ENCODE measurements at places on chromosomes 7 and 10.

DNA sequence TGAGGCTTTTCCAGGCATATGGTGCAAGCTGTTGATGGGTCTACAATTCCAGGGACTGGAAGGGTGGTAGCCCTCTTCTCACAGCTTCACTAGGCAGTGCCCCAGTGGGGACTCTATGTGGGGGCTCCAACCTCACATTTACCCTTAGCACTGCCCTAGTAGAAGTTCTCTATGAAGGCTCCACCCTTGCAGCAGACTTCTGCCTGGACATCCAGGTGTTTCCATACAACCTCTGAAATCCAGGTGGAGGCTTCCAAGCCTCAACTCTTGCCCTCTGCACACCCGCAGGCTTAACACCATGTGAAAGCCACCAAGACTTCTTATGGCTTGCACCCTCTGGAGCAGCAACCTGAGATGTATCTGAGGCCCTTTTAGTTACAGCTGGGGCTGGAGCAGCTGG lies 87.8 kb downstream of the ZNF777 start:
- no peak for DNase-seq

GRCh38 chr10:24305551-24306506 lies 96.9 kb downstream of the KIAA1217 start:
- no peak for DNase-seq

DNA sequence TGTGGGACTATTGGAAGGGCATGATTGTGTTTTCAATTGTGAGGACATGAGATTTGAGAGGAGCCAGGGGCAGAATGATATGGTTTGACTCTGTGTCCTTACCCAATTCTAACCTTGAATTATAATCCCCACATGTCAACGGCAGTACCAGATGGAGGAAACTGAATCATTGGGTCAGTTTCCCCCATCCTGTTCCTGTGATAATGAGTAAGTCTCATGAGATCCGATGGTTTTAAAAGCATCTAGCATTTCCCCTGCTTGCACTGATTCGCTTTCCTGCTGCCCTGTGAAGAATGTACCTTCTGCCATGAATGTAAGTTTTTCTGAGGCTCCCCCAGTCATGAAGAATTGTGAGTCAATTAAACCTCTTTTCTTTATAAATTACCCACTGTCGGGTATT lies 1367.1 kb downstream of the XPNPEP1 start:
- no peak for DNase-seq

DNA sequence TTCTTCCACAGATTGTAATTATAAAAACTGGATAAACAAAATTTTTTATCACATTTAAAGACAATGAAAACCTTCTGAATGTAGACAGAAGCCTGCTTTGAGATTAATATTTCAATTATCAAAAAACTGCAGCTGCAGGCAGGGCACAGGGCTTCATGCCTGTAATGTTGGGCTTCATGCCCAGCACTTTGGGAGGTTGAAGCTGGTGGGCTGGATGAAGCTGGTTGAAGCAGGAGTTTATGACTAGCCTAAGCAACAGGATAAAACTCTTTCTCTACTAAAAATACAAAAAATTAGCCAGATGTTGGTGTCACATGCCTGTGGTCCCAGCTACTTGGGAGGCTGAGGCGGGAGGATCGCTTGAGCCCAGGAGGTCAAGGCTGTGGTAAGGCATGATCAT lies 41.2 kb downstream of the PDZD8 start:
- DNase-seq: no peak

DNA sequence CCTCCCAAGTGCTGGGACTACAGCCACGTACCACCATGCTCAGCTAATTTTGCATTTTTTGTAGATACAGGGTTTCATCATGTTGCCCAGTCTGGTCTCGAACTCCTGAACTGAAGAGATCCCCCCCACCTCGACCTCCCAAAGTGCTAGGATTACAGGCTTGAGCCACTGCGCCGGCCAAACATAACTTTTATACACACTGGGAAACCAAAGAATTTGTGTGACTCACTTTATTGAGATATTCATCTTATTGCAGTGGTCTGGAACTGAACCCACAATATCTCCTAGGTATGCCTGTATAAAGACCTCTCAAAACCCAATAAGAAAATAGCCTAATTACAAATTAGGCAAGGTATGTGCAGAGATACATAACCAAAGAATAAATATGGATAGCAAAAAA lies 182.6 kb upstream of the FEZF1 start:
- no peak for DNase-seq

DNA sequence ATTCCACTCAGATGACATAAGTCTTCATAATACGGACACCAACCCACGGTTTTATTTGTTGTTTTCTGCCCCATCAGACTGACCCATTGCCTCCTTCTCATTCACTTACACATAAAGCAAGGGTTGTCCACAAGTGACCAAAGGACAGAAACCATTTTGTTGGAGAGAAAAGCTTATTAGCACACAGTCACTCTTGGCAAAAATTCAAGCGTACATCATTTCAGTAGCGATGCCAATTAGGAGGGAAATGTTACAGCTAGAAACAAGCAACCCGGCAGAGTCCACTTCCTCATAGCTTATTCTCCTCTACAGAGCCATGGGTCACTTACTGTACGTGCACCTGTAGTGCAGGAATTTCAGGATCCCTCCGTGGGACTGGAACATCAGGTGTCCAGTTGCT lies 23.0 kb downstream of the ABLIM1 start:
- DNase-seq: no peak

DNA sequence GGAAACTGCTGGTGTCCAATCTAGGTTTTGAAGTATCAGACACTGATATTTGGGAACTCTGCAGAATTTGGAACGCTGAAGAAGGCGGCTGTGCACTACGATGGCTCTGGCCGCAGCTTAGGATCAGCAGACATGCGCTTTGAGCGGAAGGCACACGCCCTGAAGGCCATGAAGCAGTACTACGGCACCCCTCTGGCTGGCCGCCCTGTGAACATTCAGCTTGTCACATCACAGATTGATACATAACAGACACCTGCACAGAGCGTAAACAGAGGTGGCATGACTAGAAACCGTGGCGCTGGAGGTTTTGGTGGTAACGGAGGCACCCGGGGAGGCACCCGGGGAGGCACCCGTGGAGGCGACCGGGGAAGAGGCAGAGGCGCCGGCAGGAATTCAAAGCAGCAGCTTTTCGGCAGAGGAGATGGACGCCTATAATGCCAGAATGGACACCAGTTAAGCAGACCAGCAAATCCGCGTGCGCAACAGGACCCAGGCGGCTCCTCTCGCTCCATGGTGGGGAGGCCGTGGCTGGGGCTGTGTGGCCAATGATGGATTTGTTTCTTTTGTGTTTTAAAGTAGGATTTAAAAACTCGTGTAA lies 22.2 kb upstream of the CCL24 start:
- no peak for DNase-seq

DNA sequence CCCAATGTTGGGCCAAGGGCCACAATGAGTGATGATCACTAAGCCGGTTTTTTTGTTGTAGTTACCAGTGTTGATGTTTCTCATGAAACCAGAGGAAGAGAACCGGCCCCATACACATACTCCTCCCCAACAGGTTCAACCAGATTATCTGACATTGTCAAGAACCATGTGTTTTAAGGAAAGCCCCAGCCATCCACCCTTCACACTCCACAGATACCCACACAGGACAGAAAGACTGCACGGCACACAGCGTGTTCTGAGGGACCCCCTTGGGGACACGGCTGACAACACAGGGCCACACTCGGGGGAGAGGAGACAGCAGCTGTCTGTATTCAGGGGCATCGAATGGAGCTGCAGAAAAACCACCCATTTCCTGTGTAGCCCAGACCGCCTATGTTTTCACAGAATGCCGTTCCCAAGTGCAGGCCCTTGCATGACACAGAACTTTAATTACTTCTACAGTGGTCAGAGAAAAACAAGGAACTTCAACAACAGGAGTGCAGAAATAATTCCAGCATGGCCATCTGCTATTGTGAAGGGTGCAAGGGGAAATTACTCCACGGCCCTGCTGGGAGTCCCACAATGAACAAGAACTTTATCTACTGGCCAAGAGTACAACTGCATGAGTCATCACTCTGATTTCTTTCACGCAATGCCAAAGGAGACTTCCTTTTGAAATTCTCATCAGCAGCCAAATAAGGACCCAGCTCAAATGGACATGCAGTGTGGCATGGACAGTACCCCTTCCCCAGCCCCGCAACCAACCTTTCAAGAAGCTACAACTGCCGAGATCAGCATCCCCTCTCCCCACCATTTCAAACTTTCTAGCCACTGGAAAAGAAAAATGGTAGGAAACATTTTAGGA lies 2.3 kb downstream of the KLF6 start:
- DNase-seq: no peak

GRCh38 chr10:22761569-22762220 lies 47.3 kb upstream of the PIP4K2A start:
- DNase-seq: no peak

DNA sequence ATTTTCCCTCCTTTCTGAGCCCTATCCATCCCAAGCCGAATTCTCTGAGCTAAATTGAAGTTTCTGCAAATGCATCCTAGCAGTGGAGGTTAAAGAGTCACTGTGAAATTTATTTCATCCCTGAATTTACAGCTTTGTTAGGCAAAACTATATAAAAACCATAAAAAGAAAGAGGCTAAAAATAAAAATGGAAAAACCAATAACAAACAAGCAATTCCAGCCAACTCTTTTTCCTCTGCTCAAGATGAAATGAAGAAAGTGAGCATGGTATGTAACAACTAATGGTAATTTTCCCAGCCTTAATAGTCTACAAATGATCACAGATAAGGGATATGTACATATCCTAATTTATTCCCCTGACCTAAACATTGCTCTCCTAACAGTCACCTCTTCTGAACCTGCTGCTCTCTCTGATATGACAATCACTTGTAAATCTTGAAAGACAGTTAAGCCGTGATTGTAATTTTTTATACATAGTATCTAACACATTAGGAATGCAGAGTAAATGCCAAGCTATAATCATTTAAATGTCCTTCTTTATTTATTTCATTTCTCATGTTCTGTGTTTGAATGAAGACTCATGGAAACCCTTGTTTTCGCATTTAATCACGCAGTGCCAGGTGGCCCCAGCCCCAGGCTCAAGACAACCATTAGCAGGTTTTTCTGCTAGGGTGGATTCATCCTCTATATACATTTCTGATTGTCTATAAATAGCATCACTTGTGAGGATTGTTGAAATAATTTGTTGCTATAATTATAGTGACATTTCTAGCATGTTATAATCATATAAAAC lies 48.6 kb upstream of the NRP1 start:
- no peak for DNase-seq

GRCh38 chr7:36283711-36284130 lies 105.9 kb upstream of the ANLN start:
- DNase-seq: no peak

DNA sequence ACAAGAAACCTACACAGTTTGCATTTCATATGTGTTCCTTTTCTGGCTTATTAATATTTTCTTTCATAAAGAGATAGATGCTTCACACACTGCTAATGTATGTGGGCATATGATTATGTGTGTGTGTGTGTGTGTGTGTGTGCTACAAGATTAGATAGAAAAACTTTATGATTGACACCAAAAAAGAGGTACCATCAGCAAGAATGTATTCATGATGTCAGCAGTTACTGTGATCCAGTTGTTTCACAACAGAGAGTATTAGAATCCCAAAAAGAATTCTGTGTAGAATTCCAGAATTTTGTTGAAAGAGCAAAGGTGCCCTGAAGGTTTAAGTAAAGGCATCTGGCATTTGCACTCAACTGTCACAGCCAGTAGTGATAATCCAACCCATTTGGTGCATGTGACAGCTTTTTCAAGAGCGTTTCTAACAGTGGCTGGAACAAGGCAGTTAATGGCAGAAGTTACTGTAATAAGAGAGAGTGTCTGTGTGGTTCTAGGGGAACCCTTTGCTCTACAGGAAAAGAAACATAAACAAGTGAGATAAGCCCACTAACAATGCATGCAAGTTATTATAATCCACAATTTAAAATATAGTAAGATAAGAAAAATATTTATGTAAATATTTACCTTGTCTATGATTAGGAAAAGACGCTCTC lies 16.6 kb downstream of the RELN start:
- DNase-seq: no peak

GRCh38 chr10:121514141-121514865 lies 83.9 kb downstream of the FGFR2 start:
- DNase-seq: no peak

DNA sequence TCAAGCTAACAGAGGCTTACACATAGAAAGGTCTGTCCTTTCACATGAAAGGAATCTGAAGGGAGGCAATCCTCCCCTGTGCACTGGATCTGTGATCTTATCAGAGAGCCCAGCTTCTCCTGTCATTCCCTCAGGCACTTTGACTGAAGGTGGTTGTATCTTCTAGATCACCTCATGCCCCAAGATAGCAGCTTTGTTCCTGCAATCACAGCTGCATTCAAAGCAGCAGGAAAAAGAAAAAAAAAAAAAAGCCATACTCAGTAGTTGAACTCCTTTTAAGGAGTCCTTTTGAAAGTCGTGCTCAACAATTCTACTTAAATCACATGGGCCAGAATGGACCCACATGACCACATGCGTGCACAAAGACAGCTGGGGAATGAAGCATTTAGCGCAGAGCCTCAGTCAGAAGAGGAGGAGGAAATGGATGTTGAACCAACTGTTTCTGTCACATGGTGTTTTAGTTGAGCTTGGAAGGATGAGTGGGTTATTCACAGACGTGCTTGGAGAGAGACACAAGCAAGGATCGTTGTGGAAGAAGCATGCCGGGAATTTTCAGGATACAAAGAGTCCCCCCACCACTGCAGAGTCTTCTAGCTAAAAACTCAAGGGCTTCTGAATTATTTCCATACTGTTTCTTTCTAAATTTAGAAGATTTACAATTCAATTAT lies 13.0 kb upstream of the PFKP start:
- DNase-seq: no peak

DNA sequence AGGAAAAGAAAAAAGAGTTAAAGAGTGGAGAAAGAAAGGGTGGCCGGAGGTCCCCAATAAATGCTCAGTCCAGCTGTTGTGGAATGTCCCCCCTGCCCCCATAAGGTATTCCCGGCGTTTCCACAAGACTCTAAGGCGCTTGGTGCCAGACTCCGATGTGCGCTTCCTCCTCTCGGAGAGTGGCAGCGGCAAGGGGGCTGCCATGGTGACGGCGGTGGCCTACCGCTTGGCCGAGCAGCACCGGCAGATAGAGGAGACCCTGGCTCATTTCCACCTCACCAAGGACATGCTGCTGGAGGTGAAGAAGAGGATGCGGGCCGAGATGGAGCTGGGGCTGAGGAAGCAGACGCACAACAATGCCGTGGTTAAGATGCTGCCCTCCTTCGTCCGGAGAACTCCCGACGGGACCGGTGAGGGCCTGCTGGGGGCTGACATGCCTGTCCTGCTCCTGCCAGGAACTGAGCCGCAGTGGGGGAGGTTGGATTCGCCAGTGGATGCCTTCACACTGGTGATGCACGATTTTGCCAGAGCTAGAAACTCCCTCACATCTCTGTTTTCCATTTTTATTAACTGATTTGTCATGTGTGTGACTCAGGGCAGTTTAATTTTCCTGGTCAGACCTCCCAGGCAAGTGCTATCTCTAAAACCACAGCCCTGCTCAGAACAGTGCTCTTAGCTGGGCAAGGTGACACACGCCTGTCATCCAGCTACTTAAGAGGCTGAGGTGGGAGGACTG lies 34.2 kb downstream of the TACR2 start:
- DNase-seq: no peak

- DNase-seq: peak; percentile 76
Observed at GRCh38 chr7:50467817-50468610, 17.9 kb upstream of the FIGNL1 start.

Data from NCI-H2107 (cell line).